ENCODE measurements at places on chromosomes 11 and 22.

DNA sequence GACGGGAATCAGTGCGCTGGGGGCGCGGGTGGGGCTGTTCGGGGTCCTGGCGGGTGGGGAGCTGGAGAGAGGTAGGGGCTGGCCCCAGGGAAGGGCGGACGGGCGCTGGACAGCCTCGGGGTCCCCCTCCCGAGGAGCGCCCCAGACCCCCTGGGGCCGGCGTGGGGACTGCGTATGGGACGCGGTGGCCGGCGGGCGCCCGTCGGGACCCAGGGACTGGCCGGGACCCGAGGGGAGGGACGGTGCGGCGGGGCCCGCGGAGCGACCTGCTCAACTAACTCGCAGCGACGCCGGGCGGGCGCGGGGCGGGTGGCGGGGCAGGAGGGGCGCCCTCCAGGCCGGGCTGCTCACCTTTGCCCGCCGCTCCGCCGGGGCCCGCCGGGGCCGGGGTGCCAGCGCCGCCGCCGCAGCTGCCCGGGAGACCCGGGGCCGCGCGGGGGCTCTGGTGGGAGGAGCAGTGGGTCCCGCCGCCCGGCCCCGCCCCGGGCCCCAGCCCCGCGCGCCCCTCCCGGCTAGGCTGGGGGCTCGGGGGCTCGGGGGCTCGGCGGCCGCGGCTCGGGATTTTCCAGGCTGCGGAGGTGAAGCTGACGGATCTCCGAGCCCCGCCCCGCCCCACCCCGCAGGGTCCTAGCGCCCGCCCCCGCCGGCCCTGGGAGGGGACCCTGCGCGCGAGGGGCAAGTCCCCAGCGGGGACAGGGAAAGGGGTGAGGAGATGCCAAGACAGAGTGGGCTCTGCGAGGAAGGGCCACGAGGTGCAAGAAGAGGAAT lies 12.3 kb downstream of the STARD10 start:
- DNase-seq, result peak; percentile 60

- DNase-seq, result no peak
Measured at GRCh38 chr11:35163702-35164496, 24.9 kb downstream of the CD44 start.

- peak; percentile 61 for DNase-seq
Measured at GRCh38 chr11:124069429-124070401, 28.6 kb upstream of the OR10G7 start.

GRCh38 chr11:13786688-13787087 lies 118.2 kb downstream of the FAR1 start:
- no peak for DNase-seq

- peak; percentile 85 for DNase-seq
Measured at GRCh38 chr11:85685125-85685819, 723 bp downstream of the CCDC89 start.

GRCh38 chr11:14974515-14975251 lies 2.5 kb upstream of the CALCA start:
- peak; percentile 47 for DNase-seq

- no peak for DNase-seq
Measured at GRCh38 chr11:126927623-126928022, 72.9 kb downstream of the KIRREL3 start.

- no peak for DNase-seq
Measured at GRCh38 chr11:72673284-72673942, 809 bp downstream of the PDE2A start.

DNA sequence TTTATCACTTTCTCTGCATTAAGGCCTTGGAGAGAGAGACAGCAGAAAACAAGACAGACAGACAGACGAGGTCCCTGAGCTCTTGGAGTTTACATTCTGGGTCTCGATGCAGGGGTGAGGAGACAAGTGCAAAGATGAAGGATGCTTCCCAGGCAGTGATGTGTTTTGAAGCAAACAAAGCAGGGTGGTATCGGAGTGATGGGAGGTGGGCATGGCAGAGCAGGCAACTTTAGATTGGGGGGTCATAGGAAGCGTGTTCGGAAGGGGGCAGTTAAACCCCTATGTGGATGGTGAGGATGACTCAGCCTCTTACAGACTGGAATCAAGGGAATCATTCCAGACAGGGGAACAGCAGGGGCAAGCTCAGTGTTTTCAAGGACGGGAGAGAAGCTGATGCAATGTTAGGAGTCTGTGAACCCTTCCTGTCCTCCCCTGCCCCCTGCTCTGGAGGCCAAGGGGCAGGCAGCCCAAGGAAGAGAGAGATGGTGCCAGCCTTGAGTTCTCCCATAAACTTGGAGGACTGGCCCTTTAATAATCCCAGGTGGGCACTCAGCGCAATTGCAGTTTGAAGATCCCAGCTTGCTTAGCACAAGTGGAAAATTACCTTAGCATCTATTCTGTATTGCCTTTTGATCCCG lies 180.2 kb downstream of the CHST1 start:
- DNase-seq, result peak; percentile 5

- DNase-seq, result peak; percentile 80
Measured at GRCh38 chr22:49305214-49305965, 522.3 kb downstream of the BRD1 start.
